Right hindlimb (tissue), 1 donor: ENCODE measurements at places on chromosomes 16 and 17.

- no peak for DNase-seq
Measured at GRCh38 chr17:29443041-29443739, 53.0 kb downstream of the TAOK1 start.

DNA sequence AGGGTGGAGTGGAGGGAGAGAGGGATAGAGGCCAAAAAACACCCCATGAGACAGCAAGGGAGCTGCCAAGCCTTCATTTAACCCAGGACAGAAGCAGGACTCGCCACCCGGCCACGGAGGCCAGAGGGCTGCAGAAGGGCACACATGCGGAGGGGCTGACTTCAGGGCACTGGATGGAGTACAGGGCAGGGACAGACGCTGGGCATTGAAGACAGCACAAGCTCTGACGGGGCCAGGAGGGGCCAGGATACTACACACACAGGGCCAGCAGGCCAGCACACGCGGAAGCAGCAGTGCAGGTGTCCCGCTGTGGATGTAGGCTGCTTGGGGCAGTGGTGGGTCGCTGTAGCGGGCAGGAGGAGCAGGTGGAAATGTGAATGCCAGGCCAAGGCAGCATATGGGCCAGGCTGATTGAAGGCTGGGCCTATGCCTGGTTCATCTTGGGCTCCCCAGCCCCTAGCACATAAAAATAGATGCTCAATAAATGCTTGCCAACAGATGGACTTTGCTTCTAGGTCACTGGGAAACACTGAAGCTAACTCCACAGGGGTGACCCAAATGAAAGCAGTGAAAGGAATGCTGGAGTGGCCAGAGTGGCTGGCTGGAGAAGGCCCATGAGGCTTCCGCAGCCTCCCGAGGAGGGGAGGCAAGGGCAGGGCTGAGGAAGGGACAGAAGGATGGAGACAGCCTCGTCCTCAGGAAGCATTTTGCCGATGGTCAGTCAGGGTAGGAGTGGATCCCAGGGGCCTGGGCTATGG is 61.6 kb downstream of the GNA13 start:
- DNase-seq, result no peak

- DNase-seq, result no peak
Measured at GRCh38 chr16:62256406-62256805, 220.2 kb upstream of the CDH8 start.

GRCh38 chr17:28043296-28043695 is 819 bp downstream of the NLK start:
- DNase-seq, result no peak

GRCh38 chr16:7545251-7545650 is 212.6 kb downstream of the RBFOX1 start:
- no peak for DNase-seq
